ENCODE measurements at places on chromosomes 2 and 18.

GRCh38 chr2:26670171-26670570, 22.4 kb upstream of the KCNK3 start:
- DNase-seq, result no peak

- no peak for DNase-seq
These were observed 328.4 kb upstream of the MAP2 start for GRCh38 chr2:209095432-209095831.

DNA sequence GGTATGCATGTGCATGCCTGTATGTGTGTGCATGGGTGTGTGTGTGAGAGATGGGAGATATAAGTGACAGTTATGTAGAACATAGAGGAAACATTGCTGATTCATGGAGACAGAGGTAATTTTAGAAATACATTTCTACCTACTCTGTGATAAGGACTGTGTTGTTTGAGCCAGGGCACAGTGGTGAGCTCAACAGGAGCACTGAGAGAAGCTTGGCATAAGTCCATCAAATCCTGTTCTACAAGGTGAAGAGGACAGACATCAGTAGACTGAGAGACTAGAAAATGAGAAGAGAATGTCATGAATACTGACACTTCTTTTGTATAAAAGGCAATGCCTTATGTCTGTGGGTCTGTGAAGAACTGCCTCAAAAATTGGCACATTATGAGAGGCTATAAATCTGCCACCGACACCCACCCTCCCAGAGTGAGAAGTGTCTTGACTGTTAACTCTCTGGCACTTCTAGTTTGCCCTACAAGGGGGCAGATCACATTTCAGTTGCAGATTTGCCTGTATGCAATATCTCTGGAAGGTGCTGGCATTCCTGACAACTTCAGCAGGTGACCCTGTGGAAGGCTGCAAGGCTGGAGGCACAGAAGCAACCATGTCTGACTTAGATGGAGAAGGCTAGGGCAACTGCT, 962.3 kb upstream of the NRXN1 start:
- DNase-seq, result no peak

GRCh38 chr2:54206596-54206995, 49.4 kb downstream of the TSPYL6 start:
- DNase-seq, result no peak

DNA sequence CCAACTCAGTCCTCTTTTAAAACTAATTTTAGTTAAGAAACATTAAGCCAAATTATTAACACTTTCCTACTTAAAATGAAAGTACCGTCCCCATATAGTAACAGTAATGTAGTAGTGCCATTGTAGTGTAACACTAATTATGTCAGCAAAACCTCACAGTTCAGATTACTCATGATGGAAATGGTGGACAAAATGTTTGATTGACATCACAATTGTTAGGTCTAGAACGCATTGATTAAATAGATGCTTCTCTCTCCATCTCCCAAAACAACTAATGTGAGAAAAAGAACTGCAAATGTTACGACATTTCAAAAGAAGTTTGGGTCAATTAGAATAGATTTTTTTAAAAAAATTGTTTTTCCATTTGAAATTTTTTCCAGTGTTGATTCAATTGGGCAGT, 1.2 kb upstream of the ATF2 start:
- DNase-seq, result no peak

GRCh38 chr2:121084130-121084680, 200.8 kb downstream of the TFCP2L1 start:
- DNase-seq, result no peak

DNA sequence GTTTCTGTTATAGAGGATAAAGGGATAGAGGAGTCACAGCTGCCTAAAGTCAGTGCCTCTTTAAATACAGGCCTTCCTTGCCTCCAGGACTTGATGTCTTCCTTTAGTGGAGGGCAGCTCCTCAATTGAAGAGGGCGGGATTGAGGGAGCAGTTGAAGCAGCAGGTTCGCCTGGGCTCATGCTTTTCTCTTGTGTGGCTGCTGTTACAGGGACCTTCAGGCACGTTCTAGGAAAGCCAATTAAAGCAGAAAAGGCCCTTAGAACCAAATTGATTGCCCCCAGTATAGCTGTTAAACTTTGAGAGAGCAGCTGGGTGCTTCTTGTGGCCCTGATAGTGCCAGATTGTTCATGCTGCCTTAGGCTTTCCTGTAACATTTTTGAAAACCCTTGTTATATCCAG, 42.0 kb upstream of the LTBP1 start:
- DNase-seq, result no peak
